Sigmoid colon (tissue), 7 donors: ENCODE measurements at places on chromosomes 3 and 15. TPM values are rescaled to one million over a fixed set of nuclear protein-coding genes. Genes with fewer than 3 reads are reported as not detected.
A peak's percentile ranks its signal among the peaks of the same experiment; 100 is the strongest.

GRCh38 chr3:186651678-186652215 lies 11.5 kb downstream of the FETUB start:
- no peak for DNase-seq

Gene GABRR3
- total RNA-seq = not detected

Gene SATB1
- 135 TPM for total RNA-seq

Gene SLC49A4
- 20.6 TPM for total RNA-seq

GRCh38 chr3:168081856-168082255 lies 13.9 kb downstream of the GOLIM4 start:
- no peak for DNase-seq

Gene C3orf49
- not detected for total RNA-seq

Gene ALDH1A2
- 4.9 TPM for total RNA-seq

Gene FAM3D
- total RNA-seq = 1.7 TPM

DNA sequence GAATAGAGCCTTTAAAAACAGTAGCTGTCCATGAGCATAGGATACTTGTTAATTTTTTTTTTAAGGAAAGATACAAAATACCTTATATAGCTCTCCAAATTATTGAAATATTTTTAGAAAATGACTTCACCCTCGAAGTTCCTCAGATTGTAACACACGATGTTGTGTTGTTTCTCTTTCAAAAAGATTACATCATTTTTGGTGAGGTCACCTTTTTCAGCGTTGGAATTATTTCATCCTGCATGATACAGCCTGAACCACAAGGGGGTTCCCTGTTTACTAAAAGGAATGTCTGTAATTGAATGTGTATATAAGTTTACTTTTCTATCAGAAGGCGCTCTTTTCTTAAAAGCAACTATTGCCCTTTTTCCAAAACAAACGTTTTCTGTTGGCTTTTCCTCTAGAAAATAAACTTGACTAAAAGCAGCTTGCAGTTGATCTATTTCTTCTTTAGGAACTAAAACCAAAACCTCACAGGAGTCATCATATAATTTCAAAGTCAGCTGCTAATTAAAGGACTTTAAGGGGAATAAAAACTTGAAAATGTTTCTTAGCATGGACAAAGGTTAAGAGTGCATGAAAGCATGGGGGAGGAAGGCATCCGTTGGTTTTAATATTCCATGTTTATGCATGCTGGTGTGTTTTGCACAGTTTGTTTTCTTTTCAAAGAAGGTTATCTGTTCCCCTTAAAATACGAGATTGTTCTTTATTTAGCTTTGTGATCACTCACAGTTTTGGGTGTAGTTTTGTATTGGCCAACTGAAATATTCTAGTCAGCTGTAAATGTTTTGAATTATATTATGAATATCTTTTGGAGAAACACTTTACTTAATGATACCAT lies 29.4 kb downstream of the LYSMD4 start:
- DNase-seq = no peak

DNA sequence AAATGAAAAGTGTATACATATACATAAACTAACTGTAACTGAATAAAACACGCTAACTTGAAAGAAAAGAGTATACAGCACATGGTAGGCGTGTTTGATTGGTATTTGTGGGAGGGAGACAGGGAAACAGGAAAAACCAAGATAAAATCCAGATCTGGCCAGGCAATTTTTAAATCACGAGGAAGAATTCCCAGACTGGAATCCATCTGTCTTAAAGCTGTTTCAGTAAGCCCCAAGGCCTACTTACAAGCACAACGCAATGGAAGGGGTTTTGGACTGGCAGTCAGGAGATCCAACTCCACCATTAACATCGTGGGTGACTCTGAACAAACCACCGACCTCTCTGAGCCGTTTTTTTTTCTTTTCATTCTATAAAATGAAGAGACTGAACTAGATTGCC lies 195.8 kb downstream of the OSBPL10 start:
- no peak for DNase-seq

DNA sequence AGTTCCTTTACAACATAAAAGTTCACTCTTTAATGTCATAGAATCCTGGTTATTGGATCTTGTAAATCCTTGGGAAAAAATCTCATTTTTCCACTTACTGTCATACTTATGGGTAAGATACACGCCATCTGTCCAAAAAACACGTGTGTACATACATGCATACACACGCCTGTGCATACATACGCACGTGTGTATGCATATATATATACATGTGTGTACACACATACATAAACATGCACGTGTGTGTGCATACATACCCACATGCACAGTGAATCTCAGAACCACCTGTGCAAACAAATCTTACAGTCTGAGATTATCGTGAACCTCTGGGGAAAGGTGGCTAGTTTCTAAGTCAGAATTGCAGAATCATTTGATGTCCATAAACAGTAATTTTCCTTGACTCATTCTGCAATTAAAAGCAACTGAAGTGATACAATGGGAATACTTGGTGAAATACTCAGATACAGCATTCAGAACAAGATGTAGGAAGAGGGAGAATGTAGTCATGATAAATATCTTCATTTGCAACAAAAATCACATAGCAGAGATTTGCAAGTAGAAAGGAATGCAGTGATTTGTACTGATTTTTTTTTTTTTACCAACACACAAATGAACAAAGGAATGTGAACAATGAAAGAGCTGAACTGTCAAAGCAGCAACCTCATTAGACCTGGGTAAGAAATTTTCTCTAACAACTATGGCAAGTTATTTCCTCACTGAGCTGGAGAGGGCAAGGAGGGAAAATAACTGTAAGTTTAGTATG lies 160.6 kb upstream of the POU1F1 start:
- DNase-seq = no peak

DNA sequence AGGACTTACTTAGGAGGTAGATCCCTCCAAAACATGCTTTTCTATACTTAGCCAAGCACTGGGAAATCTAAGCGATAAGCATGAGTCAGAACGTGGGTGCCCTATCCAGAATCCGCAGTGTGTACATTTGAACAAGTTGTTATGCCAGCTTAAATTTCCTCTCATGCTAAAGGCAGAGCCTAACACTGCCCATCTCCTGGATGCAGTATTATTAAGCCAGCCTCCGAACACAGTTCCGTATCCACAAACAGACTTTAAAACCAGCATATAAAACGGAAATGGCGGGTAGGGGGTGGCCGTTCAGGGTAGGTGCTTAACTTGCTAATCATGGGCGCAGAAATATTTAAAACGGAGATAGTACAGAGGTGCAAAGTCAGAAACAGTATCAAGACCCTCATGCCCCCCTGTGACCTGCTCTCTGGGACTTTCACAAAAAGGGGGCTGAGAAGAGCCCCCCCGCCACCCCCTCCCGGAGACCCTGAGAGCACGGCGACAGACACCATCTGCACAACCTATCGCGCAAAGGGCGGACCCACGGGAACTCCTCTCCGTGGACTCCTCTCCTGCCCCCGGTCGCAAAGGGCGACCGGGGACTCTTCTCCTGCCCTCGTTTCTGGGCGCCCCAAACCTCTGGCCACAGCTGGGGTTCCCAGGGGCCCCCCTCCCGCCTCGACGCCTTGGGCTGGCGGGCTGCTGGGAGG lies 889 bp upstream of the LRRIQ4 start:
- DNase-seq = peak; percentile 64

- DNase-seq = peak; percentile 46
Measured at GRCh38 chr3:37986479-37987314, 3.9 kb upstream of the VILL start.

DNA sequence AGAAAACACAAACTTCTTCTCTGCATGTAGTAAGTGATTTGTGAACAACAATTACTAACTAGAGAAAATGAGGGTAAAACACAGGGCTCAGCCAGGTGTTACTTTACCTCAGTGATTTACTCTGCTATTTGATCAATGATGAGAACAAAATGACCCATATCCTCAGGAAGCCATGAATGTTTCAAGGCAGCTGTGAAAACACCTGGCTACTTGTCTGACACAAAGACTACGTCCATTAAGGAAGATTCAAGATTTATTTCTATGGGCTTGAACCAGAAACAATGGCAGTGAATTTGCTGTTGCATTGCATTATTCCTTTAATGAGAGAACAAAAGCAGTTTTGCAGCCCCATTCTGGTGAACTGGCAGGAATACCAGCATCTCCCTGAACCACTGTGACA lies 374.6 kb upstream of the ARL6 start:
- DNase-seq = no peak

- DNase-seq = no peak
Measured at GRCh38 chr3:159761848-159762635, 226.6 kb upstream of the IL12A start.

DNA sequence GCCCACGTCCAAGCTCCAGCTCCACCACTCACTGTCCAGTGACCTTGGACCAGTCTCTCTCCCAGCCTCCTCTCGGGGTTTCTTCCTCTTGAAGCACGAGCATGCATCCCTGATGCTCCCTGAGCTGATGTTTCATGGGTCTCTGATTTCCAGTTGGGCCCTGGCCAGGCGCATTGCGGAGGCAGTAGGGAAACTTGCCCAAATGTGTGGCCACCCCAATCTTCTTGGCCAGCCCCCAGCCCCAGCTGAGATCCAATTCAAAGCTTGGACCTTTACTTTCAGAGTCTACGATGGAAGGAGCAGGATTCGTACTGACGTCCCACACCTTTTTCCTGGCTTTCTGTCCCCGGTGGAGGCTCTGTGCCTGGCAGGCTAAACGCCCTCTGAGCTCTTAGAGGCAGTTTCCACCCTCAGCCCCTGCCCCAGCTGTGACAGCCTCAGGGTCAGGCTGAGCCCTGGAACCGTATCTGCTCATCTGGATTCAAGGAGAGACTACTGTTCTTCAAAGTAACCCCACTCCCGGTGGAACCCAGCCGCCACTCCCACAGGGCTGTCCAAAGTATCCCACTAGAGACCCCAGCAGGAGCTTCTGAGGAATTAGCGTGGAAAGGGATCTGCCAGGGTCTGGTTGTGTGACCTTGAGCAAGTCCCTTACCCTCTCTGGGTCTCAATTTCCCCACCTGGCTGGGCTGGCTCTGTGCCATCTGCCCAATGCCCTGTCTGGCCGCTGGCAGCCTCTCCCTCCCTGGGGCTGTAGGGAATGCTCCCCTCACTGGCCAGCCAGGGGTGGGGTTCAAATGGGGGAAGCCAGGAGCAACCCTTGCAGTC lies 37.4 kb downstream of the CPN2 start:
- DNase-seq = peak; percentile 94

- DNase-seq = no peak
Measured at GRCh38 chr3:32422943-32423342, 31.3 kb downstream of the CMTM7 start.

DNA sequence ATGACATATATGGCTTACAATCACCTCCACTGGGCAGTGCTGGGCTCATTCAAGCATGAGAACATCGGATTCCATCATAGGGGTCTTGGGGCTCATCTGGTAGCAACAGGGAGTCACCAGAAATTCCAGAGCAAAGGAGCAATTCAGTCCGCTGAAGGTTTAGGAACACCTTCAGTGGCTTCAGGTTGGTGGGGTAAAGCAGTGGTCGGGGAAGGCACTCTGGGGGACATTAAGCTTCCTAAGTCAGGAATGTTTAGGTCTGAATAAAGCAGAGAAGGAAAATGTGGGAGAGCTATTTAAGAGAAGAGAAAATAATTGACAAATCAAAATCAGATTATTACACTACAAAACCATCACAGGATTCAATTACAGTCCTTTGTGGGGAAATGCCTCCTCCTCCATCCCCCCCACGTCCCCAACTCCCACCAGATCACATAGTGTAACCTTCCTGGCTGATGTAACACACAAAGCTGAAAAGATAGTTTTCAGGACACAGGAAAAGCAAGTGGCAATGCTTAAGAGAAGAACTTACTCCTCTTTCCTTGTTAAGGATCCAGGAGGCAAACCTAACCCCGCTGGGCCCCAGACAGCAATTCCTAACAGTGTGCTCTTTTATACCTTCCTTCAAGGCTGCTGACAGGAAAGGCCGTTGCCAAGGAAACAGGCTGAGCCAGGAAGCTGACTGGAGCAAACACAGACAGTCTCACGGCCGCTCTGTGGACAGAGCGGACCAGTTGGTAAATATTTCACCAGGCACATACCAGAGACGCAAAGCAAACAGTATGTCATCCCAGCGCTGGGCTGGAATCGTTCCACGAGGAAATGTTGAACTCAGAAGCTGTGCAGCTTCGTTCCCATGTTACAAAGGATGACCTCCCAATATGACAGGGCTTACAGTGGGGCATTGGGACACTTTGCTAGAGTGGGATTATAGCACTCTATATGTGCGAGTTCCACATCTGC lies 57.5 kb upstream of the LMCD1 start:
- peak; percentile 86 for DNase-seq

Gene PLSCR2
- not detected for total RNA-seq

DNA sequence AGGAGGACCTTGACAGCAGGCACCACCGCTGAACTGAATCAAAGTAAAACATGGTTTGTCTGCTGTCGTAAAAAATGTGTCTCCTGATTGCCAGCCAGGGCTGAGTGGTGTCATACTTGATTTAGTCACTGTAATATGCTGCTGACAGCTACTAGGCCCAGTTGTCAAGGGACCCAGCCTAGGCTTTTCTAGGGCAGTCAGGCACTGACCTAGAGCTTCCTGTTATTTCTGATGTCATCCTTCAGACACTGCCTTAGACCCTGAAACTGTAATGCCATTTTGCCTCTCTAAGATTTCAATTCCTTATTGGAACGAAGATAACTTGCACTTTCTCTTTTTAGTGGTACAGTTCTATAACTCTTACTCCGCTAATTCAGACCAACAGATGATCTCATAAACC lies 2.6 kb upstream of the MRPL3 start:
- no peak for DNase-seq

Gene FAM107A
- 56.7 TPM for total RNA-seq

DNA sequence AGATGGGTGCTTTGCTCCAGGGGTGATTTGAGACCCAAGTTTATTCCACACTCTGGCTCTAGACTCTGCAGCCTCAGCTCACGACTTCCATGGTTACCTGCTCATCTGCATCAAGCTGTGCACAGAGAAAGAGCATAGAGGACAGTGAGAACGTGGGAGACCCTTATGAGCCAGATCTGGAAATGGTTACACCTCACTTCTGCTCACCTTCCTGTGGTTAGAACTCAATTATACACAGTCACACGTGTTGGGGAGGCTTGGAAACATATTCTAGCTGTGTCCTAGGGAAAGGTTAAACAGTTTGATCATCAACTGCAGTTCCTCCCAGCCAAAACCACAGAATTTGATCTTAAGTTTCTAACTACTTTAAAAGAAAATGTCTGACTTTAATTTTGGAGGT lies 1.8 kb downstream of the FETUB start:
- DNase-seq = no peak

Gene ISL2
- 2.5 TPM for total RNA-seq

Gene MME
- total RNA-seq = 0.49 TPM

Gene TRIM42
- not detected for total RNA-seq

DNA sequence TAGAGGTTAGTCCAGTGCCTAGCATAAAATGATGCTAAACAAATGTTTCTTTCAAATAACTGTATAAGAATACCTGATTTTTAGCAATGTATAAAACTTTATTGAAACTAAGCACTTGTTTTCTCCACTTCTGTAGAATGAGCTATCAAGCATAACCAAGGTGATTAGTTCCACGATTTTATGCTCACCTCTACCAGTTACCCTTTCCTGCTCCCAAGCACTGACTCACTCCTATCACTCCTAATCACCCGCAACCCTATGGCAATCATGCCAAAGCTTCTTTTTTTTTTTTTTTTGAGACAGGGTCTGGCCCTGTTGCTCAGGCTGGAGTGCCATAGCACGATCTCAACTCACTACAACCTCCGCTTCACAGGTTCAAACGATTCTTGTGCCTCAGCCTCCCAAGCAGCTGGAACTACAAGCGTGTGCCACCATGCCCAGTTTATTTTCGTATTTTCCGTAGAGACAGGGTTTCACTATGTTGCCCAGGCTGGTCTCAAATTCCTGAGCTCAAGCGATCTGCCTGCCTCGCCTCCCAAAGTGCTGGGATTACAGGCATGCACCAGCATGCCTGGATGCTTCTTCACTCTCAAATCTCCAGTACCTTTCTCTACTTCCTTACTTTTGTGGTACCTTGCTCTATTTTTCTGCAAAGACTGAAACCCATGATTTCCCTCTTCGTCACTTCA lies 3.9 kb downstream of the HSPBAP1 start:
- no peak for DNase-seq

Gene GPR27
- 0.83 TPM for total RNA-seq

Gene GLDN
- total RNA-seq = 5.5 TPM
